ENCODE measurements at places on chromosomes 3 and 15.

DNA sequence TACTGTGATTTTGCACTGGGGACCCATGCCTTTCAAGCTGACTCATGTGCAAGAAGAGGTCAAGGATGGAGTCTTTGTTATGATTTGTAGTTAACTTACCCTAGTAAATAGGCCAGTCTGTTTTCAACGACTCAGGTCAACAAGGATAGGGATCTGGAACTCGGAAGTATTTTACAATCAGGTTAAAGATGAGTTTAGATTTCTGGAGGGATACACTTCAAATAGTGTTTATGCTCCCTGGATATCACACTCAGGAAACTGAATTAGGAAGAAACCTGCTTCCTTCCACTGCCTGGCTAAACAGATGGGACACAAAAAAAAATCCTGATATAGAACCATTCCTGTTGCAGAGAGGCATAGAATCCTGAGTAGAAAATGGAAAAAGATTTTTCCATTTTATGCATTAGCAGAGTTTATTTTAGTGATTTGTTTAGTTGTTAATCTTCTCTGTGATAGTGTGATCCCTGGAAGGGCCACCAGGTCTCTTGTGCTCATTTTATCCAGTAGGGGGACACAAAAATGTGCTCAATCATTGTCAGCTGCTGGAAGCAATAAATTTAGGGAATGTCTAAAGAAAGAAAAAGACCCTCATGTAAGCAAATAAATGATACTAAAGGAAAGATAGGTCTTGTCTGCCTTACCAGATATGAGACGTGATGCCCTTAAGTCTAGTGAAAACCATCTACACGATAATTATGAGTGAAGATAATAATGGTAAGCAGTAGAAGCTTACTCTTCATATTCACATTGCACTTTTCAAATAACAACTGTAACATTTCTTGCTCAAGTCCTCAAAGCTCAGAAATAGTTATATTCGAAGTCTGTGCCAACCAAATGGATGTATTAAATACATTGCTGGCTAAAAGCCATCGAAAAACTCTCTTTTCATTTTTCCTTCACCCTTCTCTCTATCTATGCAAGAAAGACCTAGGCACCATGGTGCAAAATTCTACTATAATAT is 452.1 kb upstream of the KCNMB2 start:
- DNase-seq, result no peak

DNA sequence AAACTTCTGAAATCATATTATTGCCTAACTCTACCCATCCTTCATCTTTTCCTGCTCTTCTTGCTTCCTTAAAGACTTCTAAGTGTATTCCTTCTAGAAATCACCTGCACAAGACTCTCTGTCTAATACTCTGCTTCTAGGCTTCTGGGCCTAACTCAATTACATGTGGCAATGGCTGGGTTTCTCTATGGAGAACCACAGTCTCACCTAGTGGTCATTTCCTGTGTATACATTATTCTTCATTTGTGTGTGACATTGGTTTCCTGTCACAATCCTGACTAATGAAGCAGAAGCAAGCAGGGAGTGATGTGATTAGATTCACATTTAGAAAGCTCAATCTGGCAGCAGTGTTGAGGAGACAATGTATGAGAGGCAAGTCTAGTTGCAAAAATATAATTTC is 16.9 kb upstream of the CLDN1 start:
- DNase-seq, result no peak

GRCh38 chr15:98085003-98085639 is 124.6 kb downstream of the ARRDC4 start:
- DNase-seq, result no peak

GRCh38 chr3:62523672-62524071 is 150.3 kb upstream of the FEZF2 start:
- DNase-seq, result no peak

- DNase-seq, result no peak
Measured at GRCh38 chr3:52469001-52469400, 13.6 kb downstream of the NISCH start.

- DNase-seq, result no peak
Measured at GRCh38 chr3:43155464-43156121, 49.7 kb upstream of the POMGNT2 start.

DNA sequence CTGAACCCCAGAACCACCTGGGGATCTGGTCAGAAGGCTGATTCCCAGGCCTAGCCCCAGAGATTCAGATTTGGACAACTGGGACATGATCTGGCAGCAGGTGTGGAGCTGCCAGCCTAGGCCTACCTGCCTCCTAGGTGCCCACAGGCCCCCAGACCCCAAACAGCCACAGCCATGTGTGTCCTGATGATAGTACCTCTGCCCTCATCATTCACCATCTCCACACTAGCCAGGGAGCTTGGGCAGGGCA is 34.7 kb downstream of the HMCES start:
- DNase-seq, result no peak

- peak; percentile 46 for DNase-seq
Measured at GRCh38 chr3:46380471-46381221, 9.9 kb downstream of the CCR5 start.

DNA sequence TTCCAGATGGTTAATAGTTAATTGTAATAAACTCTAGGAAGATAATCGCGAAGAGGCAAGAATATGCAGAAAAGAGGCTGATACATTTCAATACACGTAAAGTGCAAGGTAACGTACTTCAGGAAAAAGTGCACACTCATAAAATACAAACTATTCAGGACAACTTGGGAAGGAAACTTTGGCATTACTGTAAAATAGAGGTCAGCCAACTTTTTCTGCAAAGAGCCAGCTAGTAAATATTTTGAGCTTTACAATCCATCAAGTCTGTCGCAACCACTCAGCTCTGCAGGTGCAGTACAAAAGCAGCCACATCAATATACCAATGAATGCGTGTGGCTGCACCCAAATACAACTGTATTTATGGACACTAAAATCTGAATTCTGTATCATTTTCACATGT is 51.6 kb upstream of the THUMPD3 start:
- no peak for DNase-seq

- DNase-seq, result no peak
Measured at GRCh38 chr3:186049001-186049400, 59.9 kb downstream of the ETV5 start.

DNA sequence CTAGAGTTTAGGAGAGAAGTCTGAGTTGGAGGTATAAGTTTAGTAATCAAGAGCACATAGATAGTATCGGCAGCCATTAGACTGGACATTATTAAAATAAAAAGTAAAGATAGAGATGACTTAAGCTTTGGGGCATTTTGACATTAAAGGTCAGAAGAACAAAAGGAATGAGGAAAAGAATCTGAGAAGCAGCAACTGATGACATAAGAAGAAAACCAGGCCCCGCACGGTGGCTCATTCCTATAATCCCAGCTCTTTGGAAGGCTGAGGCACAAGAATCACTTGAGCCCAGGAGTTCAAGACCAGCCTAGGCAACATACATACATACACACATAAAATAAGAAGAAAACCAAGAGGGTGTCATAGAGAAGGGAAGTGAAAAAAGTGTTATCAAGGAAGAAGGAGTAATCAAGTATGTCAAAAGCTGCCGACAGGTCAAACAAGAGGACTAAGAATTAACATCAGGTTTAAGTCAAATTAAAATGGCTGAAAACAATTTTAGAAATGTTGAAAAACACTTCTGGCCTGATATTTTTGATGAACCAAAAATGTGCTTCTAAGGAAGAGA is 38.9 kb downstream of the ACAP2 start:
- no peak for DNase-seq

GRCh38 chr15:78709263-78709882 is 68.4 kb upstream of the CHRNB4 start:
- no peak for DNase-seq

- peak; percentile 60 for DNase-seq
Measured at GRCh38 chr15:24772686-24773373, 97.3 kb downstream of the NPAP1 start.
